ENCODE measurements at places on chromosomes 16 and 17.

- DNase-seq, result peak; percentile 73
These were observed 18.9 kb upstream of the P2RX1 start for GRCh38 chr17:3935140-3935542.

- DNase-seq, result peak; percentile 52
These were observed at the start of gene CACNG3 for GRCh38 chr16:24255456-24256371. TSS of gene CACNG3 (plus strand) at chr16:24256335. CDS start at chr16:24256755, 420 bp downstream.

DNA sequence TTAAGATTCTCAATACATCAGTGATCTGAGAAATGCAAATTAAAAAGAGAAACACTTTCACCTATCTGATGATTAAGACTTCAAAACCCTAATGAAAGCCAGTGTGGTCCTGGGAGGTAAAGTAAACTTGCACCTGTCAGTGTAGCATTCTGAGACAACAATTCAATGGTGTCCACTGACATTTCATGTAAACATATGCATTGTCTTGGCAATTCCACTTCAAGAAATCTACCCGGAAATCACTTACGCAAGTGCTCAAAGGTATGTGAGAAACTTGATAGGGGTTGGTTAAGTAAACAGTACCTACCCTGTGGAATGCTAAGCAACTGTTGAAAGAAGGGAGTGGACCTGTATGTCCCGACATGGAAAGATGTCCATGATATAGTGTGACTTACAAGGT lies 2.1 kb downstream of the ST6GALNAC1 start:
- DNase-seq, result no peak

GRCh38 chr17:45341533-45342158 lies 24.8 kb upstream of the MAP3K14 start:
- DNase-seq, result peak; percentile 28

DNA sequence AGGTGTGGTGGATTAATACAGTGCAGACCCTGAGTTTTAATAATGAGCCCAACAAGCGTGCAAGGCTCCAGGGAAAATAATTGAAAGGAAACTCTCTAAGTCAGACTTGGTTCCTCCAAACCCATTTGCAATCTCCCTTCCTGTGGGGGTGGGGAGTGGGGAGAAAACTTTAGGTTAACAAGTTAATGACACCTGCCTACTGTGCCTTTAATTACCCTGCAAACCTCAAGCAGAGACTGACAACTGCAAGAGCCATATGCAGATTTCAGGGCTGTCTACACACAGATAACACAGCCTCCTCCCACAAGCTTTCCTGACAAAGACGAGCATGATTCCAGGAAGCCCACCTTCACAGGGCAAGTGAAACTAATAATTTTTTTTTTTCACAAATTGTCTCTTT lies 359.3 kb downstream of the HS3ST4 start:
- DNase-seq, result no peak
